ENCODE measurements at places on chromosomes 3 and 15.

- no peak for DNase-seq
Observed at GRCh38 chr15:85000189-85000864, 18.7 kb downstream of the PDE8A start.

GRCh38 chr3:178107804-178108203 is 428.4 kb upstream of the KCNMB2 start:
- no peak for DNase-seq

DNA sequence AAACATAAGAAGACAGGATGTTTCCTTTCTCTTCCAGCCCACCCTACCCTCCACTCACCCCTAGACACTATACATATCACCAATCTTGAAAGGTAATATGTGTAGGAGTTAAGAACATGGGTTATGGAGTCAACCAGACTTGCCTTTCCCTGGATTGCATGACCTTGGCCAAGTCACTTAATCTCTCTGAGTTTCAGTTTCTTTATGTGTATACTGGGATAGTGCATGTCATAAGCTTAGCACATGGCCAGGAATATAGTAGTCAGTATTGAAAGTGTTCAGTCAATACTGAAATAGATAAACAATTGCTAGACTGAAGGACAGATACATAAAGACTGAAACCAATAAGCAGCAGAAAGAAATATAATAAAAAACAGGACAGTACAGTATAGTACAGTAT is 283.2 kb upstream of the STT3B start:
- no peak for DNase-seq

DNA sequence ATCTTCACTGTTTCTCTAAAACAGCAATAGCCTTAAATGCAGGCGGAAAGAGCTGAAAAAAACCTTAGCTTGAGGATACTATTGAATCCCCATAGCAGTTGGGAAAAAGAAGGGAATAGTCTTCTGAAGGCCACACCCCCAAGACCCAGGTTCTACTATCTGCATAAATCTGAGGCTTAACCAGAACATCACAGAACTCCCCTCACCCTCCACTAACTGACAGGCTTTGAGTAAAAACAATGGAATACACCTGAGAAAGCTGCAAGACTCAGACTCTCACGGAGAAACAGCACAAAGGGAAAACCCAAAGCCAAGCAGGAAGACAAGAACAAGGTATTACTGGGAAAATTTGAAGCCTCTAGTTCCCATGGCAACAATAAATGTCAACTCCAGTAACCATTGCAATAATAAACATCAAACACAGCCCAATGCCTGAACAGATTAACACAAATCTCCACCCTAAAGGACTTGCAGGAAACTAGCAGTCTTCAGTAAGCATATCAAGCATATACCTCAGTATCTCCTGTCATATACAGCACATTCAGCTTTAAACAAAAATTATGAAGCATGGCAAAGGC is 56.4 kb downstream of the TMCC1 start:
- DNase-seq: no peak

DNA sequence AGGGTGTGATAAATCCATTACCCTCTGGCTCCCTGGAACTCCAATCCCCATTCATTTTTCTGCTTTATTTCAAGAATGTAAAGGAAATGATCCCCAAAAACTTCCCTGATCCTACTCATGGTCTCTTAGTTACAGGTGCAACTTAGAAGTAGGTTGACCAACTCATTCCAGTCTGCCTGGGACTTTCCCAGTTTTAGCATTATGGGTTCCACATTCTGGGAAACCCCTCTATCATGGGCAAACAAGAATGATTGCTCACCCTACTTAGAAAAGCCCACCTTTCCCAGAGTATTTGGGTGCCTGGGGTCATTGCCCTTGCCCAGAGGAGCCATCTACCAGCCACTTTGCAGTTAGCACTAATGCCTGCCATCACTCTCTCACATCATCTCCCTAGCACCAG is 15.6 kb downstream of the CLDN18 start:
- DNase-seq: no peak

GRCh38 chr15:36608180-36608579 is 28.8 kb downstream of the CDIN1 start:
- DNase-seq: no peak

- DNase-seq: no peak
Observed at GRCh38 chr15:78624651-78625590, 4.1 kb upstream of the CHRNA3 start.

- no peak for DNase-seq
Observed at GRCh38 chr15:72732516-72732915, 46.5 kb downstream of the BBS4 start.

DNA sequence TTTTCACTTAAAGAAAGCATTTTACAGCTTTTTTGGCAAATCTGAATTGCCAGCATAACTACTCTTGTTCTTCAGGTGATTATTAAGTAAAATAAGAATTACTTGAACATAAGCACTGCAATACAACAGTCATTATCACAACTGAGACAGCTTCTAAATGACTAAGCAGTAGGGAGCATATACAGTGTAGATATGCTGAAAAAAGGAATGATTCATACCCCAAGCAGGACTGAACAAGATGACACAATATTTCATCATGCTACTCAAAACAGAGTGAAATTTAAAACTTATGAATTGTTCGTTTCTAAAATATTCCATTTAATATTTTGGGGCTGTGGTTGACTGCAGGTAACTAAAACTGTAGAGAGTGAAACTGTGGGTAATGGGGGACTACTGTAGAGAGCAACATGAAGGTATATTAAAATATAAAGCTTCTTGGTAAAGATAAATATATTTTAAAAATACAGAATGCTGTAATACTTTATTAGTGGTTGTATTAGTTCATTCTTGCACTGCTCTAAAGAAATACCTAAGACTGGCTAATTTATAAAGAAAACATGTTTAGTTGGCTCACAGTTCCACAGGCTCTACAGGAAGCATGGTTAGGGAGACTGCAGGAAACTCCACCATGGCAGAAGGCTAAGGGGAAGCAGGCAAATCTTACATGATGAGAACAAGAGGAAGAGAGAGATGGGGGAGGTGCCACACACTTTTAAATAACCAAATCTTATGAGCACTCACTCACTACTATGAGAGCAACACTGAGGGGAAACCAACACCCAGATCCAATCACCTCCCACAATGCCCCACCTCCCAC is 84.8 kb downstream of the DCLK3 start:
- no peak for DNase-seq

GRCh38 chr3:111617406-111617805 is 22.3 kb upstream of the ZBED2 start:
- DNase-seq: no peak

- DNase-seq: no peak
Observed at GRCh38 chr3:119778811-119779210, 3.1 kb upstream of the NR1I2 start.

- no peak for DNase-seq
Observed at GRCh38 chr15:61083081-61083787, 145.9 kb downstream of the RORA start.

- no peak for DNase-seq
Observed at GRCh38 chr3:156513619-156514018, 41.3 kb downstream of the SSR3 start.

DNA sequence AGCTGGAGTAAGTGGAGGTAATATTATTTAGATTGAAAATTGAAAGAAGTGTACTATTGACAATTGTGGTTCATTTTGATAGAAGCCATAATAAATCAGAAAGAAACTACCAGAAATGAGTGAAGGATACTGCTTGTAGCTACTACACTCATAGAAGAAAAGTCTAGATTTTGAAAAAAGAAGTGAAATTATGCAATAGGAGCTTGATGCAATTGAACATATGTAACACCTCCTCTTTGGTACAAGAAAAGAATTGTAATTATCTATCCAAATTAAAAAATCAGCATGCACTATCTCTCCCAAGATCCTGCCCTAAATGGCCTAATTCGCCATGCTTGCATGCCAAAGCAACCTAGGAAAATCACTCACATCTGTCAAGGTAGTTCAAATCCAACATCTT is 51.1 kb upstream of the CD200R1L start:
- no peak for DNase-seq

GRCh38 chr3:52393959-52394670 is 50.8 kb downstream of the SEMA3G start:
- DNase-seq: no peak

- DNase-seq: no peak
Observed at GRCh38 chr3:33083958-33084357, 13.0 kb downstream of the GLB1 start.

DNA sequence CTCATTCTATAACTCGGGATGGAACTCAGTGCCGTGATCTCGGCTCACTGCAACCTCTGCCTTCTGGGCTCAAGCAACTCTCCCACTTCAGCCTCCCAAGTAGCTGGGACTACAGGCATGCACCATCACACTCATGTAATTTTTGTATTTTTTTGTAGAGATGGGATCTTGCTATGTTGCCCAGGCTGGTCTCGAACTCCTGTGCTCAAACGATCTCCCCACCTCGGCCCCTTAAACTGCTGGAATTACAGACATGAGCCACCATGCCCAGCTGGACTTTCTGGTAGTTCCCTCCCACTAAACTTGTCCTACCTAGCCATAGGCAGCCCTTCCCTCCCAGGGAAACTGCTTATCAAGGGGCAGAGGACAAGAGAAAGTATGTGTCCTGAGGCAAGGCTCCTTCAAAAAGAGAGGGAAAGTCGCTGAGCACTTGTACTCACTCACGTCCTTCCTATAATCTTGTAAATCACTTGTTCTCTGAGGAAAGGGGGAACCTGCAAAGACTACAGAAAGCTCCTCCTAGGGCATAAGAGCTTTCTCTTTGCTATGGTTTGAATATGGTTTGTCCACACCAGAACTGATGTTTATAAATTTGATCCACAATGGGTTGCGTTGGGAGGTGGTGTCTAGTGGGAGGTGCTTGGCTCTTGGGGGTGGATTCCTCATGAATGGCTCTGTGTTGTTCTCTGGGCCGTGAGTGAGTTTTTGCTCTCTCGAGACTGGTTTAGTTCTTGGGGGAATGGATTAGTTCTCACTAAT is 13.6 kb upstream of the TBL1XR1 start:
- no peak for DNase-seq

GRCh38 chr3:29226706-29227105 is 54.2 kb upstream of the RBMS3 start:
- no peak for DNase-seq

GRCh38 chr15:89575656-89576416 is 567 bp downstream of the TICRR start:
- no peak for DNase-seq

DNA sequence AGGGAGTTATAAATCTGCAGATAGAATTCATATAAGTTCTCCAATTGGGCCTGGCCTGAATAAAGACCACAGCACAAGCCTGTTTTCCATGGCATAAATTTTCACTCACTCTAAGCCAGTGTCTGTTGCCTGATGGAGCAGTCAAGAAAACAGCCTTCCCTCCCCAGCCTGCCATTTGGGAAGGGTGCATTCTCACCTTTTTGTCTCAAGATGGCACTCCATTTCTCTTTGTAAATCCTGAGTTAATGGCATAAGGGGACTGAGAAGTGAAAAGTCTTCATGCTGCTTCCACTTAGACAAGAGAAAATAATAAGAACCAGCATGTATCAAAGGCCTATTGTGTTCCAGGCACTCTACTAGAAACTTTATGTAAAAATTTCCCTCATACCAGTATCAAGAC is 115.6 kb upstream of the MANF start:
- no peak for DNase-seq

- DNase-seq: no peak
Observed at GRCh38 chr15:48871542-48871941, 6.4 kb upstream of the EID1 start.

GRCh38 chr3:125585595-125586223 is 9.6 kb downstream of the OSBPL11 start:
- DNase-seq: no peak

GRCh38 chr3:187788984-187789857 is 44.0 kb upstream of the BCL6 start:
- no peak for DNase-seq

GRCh38 chr3:186825294-186825821 is 17.2 kb upstream of the ADIPOQ start:
- DNase-seq: no peak

DNA sequence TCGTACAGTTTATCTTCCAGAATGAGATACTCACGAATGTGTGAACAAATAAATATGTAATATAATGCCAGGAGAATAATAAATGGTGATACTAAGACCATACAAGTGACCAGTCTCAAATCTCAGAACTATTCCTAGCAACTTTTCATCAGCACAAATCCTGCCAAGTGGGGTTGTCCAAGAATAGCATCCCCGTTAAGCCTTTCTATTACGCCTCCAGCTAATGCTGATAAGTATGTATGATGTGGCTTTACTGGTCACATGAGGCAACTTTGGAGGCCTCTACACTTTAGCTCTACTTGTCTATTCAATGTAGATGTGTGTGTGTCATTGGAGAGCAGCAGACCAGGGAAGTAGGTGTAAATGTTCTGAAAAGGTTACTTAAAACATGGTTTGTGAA is 129.5 kb downstream of the KCNMB2 start:
- DNase-seq: no peak
